Right ventricle myocardium inferior (tissue), 1 donor: ENCODE measurements at places on chromosomes 1 and 21. TPM values are rescaled to one million over a fixed set of nuclear protein-coding genes. Genes with fewer than 3 reads are reported as not detected.

Gene COPA
- 84.2 TPM for total RNA-seq

Gene DIRAS3
- total RNA-seq: 23.7 TPM

Gene CFAP141
- not detected for total RNA-seq

Gene MYBPHL
- total RNA-seq: not detected

Gene GUCA2A
- total RNA-seq: not detected

Gene HIVEP3
- 6.5 TPM for total RNA-seq

Gene DMRTA2
- not detected for total RNA-seq

Gene RGS8
- not detected for total RNA-seq

Gene ZNF697
- 8.8 TPM for total RNA-seq

Gene TTC13
- total RNA-seq: 6.7 TPM

Gene TFF1
- total RNA-seq: not detected

Gene DCST2
- 0.35 TPM for total RNA-seq

Gene FCRL4
- not detected for total RNA-seq

Gene TOMM20
- total RNA-seq: 81.9 TPM

Gene PCSK9
- total RNA-seq: not detected

Gene LCE7A
- not detected for total RNA-seq

Gene CCDC181
- 0.65 TPM for total RNA-seq
